ENCODE measurements at places on chromosomes 1 and 21.

- DNase-seq: no peak
Measured at GRCh38 chr1:234083460-234083859, 179.0 kb downstream of the SLC35F3 start.

DNA sequence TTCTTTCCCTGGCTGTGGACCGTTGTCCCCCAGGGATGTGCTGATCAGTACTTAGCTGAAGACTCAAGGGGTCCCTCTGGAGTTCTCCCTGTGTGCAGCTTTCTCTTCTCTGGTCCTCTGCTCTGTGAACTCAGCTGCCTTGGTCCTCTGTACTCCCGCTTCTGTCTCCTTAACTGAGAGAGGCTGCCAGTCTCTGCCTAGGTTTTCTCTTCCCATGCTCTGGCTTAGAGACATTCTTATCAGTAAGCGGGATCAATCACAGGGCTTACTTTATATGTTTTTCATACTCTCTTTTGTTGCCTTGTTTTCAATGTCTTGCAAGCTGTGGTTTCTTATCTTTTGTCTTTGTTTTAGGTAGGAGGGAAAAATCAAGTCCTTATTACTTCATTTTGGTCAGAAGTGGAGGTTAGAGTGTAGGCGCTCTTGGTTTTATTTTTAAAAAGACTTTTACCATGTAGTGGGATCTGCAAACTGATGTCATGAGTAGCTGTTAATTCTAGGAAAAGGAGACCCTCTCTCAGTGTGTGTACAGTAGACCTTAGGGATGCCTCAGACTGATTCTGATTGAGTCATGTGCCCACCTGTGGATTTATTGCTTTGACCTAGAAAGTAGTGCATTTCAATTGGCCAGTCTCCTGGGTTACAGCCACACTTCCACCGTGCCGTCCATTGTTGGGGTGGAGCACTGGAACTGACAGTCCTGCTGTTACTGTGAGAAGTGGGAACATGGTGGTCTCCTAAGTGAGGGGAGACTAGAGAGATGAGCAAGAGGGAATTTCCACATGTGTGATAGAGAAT lies 46.6 kb downstream of the TTC3 start:
- no peak for DNase-seq

- DNase-seq: no peak
Measured at GRCh38 chr1:202628646-202629215, 81.5 kb downstream of the SYT2 start.

DNA sequence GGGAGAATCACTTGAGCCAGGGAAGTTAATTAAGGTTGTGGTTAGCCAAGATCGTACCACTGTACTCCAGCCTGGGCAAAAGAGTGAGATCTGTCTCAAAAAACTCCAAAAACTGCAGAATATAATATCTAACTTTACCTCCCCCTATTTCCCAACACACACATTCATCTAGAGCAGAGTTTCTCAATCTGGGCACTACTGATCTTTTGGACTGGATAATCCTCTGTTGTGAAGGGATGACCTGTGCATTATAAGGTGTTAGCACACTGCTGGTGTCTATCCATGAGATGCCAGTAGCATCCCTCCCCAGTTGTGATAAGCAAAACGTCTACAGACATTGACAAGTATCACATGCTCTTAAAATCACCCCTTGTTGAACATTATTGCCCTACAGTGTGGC lies 61.8 kb downstream of the RGS13 start:
- no peak for DNase-seq

All from NCI-H524 treated with DMSO at 0.1 percent for 48 hours (cell line).